Endodermal cell (in vitro differentiated cells): ENCODE measurements at places on chromosomes 13 and 19. TPM values are rescaled to one million over a fixed set of nuclear protein-coding genes. Genes with fewer than 3 reads are reported as not detected.

GRCh38 chr13:73001971-73002370 is 56.8 kb upstream of the KLF5 start:
- no peak for DNase-seq

DNA sequence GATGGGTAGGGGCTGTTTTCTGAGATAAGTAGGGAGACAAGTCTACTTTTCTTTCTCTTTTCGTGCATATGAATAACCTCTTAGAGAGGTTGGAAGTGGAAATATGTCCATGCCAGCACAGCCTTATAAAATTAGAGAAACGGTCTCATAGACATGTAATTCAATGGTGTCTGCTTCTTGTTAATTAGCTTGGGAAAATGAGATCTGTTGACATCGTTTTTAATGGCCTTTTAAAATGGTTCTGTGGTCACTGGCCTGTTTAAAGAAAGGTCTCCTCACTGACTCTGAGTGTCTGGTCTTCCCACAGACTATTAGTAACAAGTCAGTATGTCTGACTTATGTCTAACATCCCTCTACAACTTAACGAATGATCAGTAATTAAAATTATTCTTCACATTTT is 487.1 kb downstream of the SLITRK6 start:
- no peak for DNase-seq

GRCh38 chr19:45958769-45959516 is 14.7 kb downstream of the NOVA2 start:
- DNase-seq, result no peak

The OLFM2 gene
- total RNA-seq, result 30.8 and 33.1 TPM in 2 replicates

The AMER2 gene
- total RNA-seq, result 0.02 and 0.14 TPM in 2 replicates

The FAM83E gene
- 5.7 and 6.0 TPM in 2 replicates for total RNA-seq

DNA sequence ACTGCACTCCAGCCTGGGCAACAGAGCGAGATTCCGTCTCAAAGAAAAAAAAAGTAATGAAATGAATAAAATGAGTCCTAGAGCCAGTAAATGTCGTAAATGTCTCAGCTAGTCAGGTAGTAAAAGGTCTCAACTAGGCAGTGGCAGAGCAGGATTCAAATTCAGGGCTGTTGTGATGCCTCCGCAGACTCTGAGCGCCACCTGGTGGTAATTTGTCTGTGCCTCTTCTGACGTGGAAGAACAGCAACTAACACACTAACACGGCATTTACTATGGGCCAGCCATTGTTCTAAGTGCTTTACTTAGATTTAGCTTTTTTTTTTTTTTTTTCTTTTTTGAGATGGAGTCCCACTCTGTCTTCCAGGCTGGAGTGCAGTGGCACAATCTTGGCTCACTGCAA is 30.2 kb downstream of the CYP2F1 start:
- peak; percentile 95 for DNase-seq

DNA sequence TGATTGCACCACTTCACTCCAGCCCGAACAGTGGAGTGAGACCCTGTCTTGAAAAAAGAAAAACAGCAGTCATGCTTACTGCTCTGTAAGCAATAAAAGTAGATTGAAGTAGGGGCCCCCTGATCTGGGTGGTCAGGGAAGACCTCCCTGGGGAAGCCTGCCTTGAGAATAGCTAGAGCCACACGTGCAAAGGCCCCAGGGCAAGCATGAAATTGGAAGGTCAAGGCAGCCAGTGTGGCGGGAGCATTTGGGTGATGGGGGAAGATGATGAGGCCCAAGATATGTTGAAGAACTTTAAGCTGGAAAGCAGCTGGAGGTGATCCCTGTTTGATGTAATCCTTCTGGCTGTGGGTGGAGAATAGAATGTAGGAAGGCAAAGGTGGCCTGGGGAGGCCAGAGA is 104.4 kb downstream of the SIPA1L3 start:
- no peak for DNase-seq
